Prostate gland (tissue), 2 donors: ENCODE measurements at places on chromosomes 4 and X. TPM values are rescaled to one million over a fixed set of nuclear protein-coding genes. Genes with fewer than 3 reads are reported as not detected.

SSX2B gene
- not detected for total RNA-seq

CTAG2 gene
- total RNA-seq, result 15.4 TPM

DNA sequence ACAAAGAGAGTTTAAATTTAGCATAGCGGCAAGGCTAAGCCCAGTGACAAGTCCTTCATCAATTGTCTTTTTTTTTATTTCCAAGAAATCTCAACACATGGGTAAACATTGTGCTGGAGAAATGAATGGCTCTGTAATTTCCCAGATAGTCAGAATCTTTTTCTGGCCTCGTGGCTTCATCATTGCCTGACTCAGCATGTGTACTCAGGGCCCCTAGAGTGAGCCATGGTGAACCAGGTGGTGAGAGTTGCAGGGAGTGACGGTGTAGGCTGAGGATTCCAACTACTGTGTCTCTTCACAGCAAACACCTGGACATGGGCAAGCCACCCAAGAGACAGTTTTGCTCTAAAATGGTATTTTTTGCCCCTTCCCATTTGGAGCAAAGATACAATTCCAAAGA lies 43.1 kb upstream of the UCP1 start:
- DNase-seq, result no peak

- DNase-seq, result no peak
These were observed 71.7 kb downstream of the AASDH start for GRCh38 chr4:56315543-56315942.

NKX6-1 gene
- 0.40 TPM for total RNA-seq

PRR32 gene
- total RNA-seq, result not detected

DNA sequence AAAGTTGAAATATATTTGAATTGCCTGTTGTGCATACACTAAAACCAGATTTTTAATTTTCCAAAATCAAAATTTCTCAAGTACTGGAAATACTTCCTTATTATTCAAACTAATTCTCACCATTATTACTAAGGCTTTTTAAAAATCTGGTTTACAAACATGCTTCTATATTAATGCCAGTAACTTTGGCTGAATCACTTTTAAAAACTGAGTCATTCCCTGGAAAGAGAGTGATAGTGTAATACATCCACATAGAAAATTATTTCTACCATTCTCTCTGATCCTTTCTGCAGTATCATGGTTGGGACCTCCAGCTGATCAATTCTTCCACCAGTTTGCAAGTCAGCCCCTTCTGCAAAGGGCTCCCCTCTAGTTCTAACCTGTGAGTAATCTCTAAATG lies 165.3 kb upstream of the FAM241A start:
- DNase-seq, result no peak

SMIM20 gene
- 35.7 TPM for total RNA-seq

GRCh38 chrX:53817548-53817947 lies 131.0 kb upstream of the HUWE1 start:
- no peak for DNase-seq

UGT2A3 gene
- not detected for total RNA-seq

DNA sequence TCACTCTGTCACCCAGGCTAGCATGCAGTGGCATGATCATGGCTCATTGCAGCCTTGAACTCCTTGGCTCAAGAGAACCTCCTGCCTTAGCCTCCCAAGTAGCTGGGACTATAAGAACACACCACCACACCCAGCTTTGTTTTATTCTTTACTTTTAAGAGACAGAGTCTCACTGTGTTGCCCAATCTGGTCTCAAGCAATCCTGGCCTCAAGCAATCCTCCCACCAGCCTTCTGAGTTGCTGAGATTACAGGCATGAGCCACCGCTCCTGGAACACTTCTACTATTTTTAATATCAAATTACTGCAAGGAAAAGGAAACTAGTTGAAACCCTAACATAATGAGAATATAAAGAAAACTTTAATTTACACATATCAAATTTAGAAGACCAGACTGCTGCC lies 85.4 kb downstream of the FAM13A start:
- DNase-seq, result no peak

- no peak for DNase-seq
These were observed 196.0 kb upstream of the DCAF8L1 start for GRCh38 chrX:28177202-28177601.

DNA sequence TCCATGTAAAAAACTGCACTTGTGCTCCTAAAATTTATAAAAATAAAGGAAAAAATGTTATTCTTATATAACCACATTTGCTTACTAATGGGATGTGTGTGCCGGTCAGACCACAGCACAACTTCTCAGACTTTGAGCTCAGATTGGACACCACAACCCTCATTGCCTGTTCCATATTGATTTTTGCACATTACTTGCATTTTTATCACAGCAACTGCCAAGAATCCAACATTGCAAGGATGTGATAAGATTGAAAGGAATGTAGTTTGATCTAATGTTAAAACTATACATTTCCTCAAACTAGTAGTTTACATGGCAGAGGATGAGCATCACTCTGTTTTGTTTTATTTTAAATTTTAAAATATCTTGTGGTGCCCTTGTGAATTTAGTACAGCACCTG lies 227.8 kb downstream of the KDR start:
- no peak for DNase-seq

GRCh38 chr4:8383451-8384160 lies 56.9 kb downstream of the ACOX3 start:
- DNase-seq, result no peak

DNA sequence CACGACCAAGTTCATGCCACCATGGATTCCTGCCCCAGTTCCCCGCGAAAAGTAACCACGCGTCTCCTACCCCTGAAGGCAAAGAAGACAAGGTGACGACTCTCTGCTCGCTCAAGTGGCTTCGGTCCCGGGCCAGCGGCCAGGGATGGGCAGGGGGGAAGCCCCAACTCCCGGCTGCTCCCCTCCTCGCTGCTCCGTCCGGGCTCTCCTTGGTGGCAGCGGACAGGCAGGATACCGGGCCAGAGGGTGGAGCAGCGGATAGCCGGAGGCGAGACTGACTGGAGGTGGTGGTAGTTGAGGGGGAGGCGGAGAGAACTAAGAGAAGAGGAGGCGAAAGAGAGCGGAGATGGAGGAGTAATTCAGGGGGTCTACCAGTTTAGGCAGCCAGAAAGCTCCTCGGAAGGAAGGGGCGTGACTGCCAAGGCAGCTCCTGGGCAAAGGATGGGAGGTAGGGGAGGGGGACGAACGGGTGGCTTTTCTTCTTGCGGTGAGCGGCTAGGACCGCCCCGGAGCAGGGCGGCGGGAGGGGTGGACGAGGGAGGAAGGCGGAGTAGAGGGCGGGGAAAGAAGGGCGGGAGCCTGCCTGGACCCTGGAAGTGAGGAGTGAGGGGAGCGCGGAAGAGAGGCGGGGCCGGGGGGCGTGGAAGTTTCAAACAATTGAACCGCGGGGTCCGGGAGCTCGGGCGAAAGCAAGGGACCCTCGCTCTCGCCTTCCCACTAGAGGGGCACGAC lies at the start of gene AMOT:
Gene AMOT (minus strand): TSS at position 450 of the 732 bp plus-strand sequence. CDS start 17,705 bp downstream, outside the sequence.
- DNase-seq, result peak; percentile 79

CCKAR gene
- total RNA-seq, result not detected

GPR173 gene
- total RNA-seq, result 3.6 TPM

GRCh38 chr4:110877778-110878370 lies 255.0 kb upstream of the PITX2 start:
- DNase-seq, result no peak

UGDH gene
- 59.0 TPM for total RNA-seq

OTUD5 gene
- total RNA-seq, result 44.1 TPM

- DNase-seq, result no peak
These were observed 734.2 kb downstream of the RAPGEF2 start for GRCh38 chr4:159837071-159837470.

GRCh38 chr4:56040842-56041241 lies 92.1 kb downstream of the CEP135 start:
- DNase-seq, result no peak

GRCh38 chrX:13287816-13288215 lies 32.0 kb downstream of the ATXN3L start:
- DNase-seq, result no peak

GRCh38 chr4:4851081-4851480 lies 8.4 kb upstream of the MSX1 start:
- DNase-seq, result no peak

DNA sequence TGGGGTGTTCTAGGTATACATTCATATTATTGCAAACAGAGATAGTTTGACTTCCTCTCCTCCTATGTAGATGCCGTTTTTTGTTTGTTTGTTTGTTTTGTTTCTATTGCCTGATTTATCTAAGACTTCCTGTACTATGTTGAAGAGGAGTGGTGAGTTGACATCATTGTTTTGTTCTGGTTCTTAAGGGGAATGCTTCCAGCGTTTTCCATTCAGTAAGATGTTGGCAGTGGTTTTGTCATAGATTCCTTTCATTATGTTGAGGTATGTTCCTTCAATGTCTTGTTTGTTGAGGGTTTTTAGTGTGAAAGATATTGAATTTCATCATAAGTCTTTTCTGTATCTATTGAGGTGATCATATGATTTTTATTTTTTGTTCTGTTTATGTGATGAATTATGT lies 401.6 kb upstream of the EPHA5 start:
- DNase-seq, result no peak

DNA sequence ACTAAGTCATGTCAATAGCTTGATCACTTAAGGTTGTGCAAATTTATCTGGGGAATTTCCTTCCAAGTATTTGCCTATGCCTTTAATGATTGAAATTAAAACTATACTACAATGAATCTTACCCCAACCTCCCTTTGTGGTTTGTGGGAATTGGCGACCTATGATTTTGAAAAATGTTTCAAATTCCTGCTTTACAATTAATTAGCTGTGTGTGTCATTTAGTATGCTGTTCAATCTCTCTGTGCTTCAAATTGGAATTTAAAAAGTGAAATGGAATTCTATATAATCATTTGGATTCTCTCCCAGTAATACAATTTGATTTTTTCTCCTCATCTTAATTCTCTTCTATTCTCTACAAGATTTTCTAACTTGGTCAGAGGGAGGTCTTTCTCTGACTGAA lies 2319.5 kb downstream of the ARAP2 start:
- DNase-seq, result no peak

CCSER1 gene
- total RNA-seq, result 11.9 TPM

GRCh38 chr4:10347281-10347795 lies 109.9 kb downstream of the ZNF518B start:
- no peak for DNase-seq

MXRA5 gene
- 13.1 TPM for total RNA-seq

- DNase-seq, result no peak
These were observed 336.9 kb downstream of the ZNF674 start for GRCh38 chrX:46208225-46208854.

DNA sequence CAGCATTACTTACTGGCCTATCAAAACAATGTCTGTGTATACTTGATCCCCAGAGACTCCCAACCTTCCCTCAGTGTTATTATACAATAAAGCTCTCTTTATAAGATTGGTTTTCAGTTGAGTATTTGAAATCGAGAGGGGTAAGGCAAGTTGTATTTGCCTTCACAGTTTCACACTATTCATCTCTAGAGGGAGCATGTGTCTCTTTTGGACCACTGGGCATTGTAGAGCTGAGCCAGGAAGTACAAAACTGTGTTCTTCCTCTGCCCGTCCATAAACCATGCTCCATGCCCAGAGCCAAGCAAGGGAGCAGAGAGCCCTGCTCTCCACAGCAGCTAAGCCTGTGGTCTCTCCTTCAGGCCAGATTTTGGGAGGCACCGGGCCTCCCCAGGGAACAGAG lies 61.5 kb upstream of the HHIP start:
- no peak for DNase-seq

GRCh38 chrX:109880629-109881028 lies 122.3 kb upstream of the TMEM164 start:
- DNase-seq, result no peak

DNA sequence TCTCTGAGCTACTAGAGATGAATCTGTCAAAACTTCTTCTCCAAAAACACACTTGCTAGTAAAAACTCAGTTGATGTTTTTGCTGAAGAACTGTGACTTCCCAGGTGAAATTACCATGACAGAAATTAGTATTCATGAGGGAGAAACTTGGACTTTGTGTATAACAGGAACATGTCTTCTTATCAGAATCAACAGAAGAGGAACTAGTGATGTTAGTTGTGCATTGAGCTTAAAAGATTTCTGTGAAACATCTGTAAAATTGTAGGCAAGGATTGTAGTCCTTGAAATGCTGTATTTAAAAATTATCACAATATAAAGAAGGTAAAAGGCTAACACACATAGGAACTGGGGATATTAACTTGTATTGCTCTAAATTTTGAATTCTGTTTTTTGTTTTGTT lies 11.3 kb downstream of the FAM241A start:
- no peak for DNase-seq

CPLX1 gene
- 2.5 TPM for total RNA-seq

GRCh38 chrX:2801223-2801622 lies 27.5 kb upstream of the GYG2 start:
- no peak for DNase-seq

- no peak for DNase-seq
These were observed 80.1 kb downstream of the CENPC start for GRCh38 chr4:67465032-67465762.
